ENCODE measurements at places on chromosomes 7 and 10.

DNA sequence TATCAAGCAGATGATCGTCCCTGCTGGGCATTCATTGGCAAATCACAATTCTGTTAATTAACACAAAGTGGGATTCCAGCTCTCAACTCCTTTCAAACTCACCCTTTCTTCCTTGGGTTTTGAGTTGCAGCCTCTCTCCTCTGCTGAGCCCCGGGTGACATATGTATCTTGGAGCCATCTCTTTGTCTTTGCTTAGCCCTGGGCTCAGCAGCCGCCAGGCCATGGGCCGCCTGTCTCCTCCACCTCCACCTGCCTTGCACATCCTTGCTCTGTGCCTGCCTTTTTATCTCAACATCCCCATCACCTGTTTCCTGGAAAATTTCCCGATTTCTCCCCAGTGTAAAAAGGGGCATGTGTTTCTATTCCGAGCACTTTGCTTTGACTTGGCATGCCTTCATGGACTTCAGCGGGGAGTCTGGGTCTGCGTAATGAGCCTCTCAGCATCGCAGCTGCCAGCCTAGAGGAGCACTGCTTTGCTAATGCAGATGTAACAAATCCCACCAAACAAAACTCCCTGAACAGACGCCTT, 141.3 kb upstream of the AGK start:
- no peaks in the 10 kb centered on the region for H3K4me1 ChIP-seq
- no peak for DNase-seq
- no peaks in the 10 kb centered on the region for H3K36me3 ChIP-seq

DNA sequence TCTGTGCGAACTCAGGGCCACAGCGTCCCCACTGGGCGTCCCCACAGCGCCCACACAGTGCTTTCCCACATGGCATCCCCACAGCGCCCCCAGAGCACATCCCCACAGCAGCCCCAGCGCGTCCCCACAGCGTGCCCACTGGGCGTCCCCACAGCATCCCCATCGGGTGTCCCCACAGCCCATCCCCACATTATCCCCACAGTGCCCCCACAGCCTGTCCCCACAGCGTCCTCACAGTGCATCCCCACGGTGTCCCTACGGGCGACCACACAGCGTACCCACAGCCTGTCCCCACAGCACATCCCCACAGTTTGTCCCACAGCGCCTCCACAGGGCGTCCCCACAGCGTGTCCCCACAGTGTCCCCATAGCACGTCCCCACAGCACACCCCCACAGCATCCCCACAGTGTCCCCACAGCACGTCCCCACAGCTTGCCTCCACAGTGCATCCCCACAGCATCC, 131.6 kb downstream of the ACTR3B start:
- H3K36me3 ChIP-seq = no peaks in the 10 kb centered on the region
- no peak overlapping the region for H3K4me3 ChIP-seq
- H3K27me3 ChIP-seq = no peaks in the 10 kb centered on the region
- no peaks in the 10 kb centered on the region for H3K4me1 ChIP-seq
- H3K27ac ChIP-seq = no peak overlapping the region
- no peak for DNase-seq

DNA sequence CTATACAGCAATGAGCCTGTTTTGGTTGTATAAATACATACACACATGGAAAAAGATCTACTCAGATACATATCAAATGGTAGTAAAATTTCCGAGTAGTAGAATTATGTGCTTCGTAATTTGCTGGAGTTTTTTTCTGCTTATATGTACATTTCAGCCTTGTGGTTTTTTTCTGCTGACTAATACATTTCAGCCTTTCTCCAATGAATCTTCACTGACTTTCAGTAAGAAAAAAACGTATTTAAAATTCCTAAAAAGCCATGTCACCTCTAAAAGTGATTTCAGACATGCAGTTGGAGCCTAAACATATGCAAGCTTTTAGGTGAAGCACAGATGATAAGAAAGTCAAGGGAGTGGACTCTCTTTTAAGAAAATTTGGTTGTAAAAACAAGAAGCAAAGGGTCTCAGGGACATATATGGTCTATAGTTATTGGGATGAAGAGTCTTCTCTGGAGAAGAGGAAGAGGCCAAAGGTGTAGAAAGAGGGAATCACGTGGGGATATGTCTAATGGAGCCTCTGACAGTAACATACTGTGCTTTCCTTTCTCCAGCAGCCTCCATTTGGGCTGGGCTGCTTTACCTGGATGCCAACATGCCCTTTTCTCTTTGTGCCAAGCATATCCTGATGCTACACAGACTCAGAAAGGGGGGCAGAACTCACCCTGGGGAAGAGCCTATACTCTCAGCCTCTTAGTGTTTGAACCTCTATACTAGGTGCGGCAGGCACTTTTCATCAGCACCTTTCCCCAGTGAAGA, 2.4 kb downstream of the AMPH start:
- H3K27ac ChIP-seq = no peak overlapping the region
- no peaks in the 10 kb centered on the region for H3K36me3 ChIP-seq
- DNase-seq = peak; percentile 83
- no peaks in the 10 kb centered on the region for H3K27me3 ChIP-seq
- no peaks in the 10 kb centered on the region for H3K4me1 ChIP-seq

GRCh38 chr7:45595809-45596664, 21.9 kb downstream of the ADCY1 start:
- no peak overlapping the region for H3K27ac ChIP-seq
- no peaks in the 10 kb centered on the region for H3K36me3 ChIP-seq
- no peak overlapping the region for H3K4me3 ChIP-seq
- no peaks in the 10 kb centered on the region for H3K4me1 ChIP-seq
- no peak for DNase-seq
